ENCODE measurements at places on chromosomes 11 and 22. TPM values are rescaled to one million over a fixed set of nuclear protein-coding genes. Genes with fewer than 3 reads are reported as not detected.

The AP1B1 gene
- total RNA-seq, result 65.2 TPM

The KRTAP5-2 gene
- total RNA-seq, result not detected

The LDHAL6A gene
- 0.19 TPM for total RNA-seq

The HBG1 gene
- not detected for total RNA-seq

The TTC36 gene
- not detected for total RNA-seq

The SCN3B gene
- not detected for total RNA-seq

The SEPTIN3 gene
- 2.8 TPM for total RNA-seq

The PHLDB1 gene
- 2.4 TPM for total RNA-seq

The MS4A6A gene
- total RNA-seq, result not detected

The OR52E8 gene
- not detected for total RNA-seq

The LYVE1 gene
- not detected for total RNA-seq

The ZNF280B gene
- 2.1 TPM for total RNA-seq

The UPK3A gene
- not detected for total RNA-seq

The SLC17A6 gene
- not detected for total RNA-seq

The FOLH1 gene
- total RNA-seq, result not detected

The HTR3B gene
- total RNA-seq, result not detected

The OR8K1 gene
- not detected for total RNA-seq

The MFNG gene
- 101 TPM for total RNA-seq

The SRSF8 gene
- 32.2 TPM for total RNA-seq

The SCARF2 gene
- total RNA-seq, result 0.70 TPM

The USP35 gene
- 9.3 TPM for total RNA-seq

The ISX gene
- total RNA-seq, result not detected

The IL17REL gene
- total RNA-seq, result 1.1 TPM

The TSGA10IP gene
- not detected for total RNA-seq

The CHRDL2 gene
- not detected for total RNA-seq

The MRGPRX4 gene
- total RNA-seq, result not detected

The RRAS2 gene
- total RNA-seq, result 37.7 TPM

The DRD4 gene
- total RNA-seq, result 0.39 TPM

The LRRN4CL gene
- 0.21 TPM for total RNA-seq

The CNGA4 gene
- not detected for total RNA-seq

The OR10D3 gene
- not detected for total RNA-seq

The PCNX3 gene
- 29.8 TPM for total RNA-seq

The IFTAP gene
- total RNA-seq, result 3.0 TPM

The SSTR3 gene
- 9.3 TPM for total RNA-seq

The SEC14L2 gene
- 12.8 TPM for total RNA-seq

The PELI3 gene
- 7.0 TPM for total RNA-seq

The OR56A3 gene
- total RNA-seq, result not detected

The CHRNA10 gene
- 0.57 TPM for total RNA-seq

The CAT gene
- total RNA-seq, result 31.4 TPM

The SPDYC gene
- total RNA-seq, result not detected

The USP2 gene
- 2.2 TPM for total RNA-seq

The CASP12 gene
- total RNA-seq, result not detected

The POTEH gene
- not detected for total RNA-seq

The PNPLA3 gene
- total RNA-seq, result 0.31 TPM

The MCAM gene
- total RNA-seq, result 6.9 TPM

The OR56B4 gene
- not detected for total RNA-seq

The DNAJB7 gene
- total RNA-seq, result not detected

The GAS2L1 gene
- 1.3 TPM for total RNA-seq

The IGLL5 gene
- total RNA-seq, result not detected

All from activated CD4-positive, alpha-beta memory T cell treated with anti-CD3 and anti-CD28 coated beads for 36 hours (primary cell).